Muscle of leg (tissue), 16 donors: ENCODE measurements at places on chromosomes 6 and 20. TPM values are rescaled to one million over a fixed set of nuclear protein-coding genes. Genes with fewer than 3 reads are reported as not detected.

Gene C20orf96
- 2.9 TPM for total RNA-seq

Gene SLC4A11
- total RNA-seq: 0.35 TPM

Gene SYCP2L
- total RNA-seq: 2.6 TPM

GRCh38 chr6:158630938-158631616, 13.5 kb downstream of the DYNLT1 start:
- no peak for DNase-seq

- no peak for DNase-seq
Measured at GRCh38 chr6:34462551-34462971, 3.3 kb upstream of the PACSIN1 start.

DNA sequence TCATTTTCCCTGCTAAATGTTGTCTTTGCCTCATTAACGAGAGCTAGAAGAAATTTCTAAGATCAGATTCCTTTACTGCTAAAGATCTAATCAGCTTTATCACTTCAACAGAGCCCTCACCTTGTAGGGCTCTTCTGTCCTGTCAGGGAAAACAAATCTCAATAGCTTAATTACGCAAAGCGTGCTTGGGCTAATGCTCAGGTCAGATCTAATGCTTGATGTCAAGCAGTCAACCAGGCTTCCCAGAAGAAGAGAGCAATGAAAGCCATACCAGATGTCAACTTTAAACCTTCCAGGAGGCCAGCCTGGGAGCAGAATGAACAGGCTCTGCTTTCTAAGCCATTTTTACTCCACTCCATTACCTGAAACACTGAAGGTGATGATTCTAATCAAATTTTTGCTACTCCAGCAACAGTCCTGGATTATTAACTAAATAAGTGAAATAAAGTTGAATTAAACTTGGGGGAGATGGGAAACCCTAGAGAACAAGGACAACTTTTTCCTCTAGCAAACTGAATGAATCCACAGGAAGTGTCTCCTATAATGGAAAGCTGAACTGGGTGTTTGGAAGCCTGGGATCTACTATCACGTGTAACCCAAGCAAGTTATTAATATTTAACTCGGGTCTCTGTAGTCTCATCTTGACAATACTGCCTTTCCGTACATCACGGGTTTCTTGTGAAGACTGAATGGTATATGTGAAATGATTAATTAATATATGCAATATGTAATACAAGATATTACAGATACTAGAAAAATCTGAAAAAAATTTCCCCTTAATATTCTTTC, 273.7 kb downstream of the PTPRK start:
- no peak for DNase-seq

- no peak for DNase-seq
Measured at GRCh38 chr6:121856296-121856695, 420.9 kb downstream of the GJA1 start.

DNA sequence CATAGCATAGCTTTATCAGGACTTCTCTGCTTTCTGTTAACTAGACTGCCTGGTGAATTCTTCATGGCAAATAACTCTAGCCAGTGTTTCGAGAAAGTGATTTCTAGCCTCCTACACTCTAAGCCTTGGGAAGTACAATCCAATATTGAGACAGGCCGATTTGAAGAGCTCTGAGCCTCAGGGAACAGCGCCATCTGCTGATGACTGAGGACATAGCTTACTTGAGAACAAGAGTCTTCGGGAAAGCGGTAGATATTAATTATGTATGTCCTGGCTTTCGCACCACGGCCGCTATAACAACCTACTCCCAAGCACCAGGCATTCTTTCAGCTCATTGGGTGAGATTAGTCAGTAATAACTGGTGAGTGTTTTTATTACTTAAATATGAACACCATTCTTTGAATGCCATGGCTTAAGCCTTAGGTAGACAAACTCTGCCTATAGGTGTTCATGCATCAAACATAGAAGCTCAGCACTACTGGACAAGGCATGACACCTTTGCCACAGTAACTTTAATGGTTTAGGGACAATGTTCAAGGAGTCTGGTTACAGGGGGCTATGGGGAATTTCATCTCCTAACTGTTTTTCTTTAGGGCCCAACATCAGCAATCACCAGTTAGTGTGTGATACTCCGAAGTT, 518.6 kb downstream of the BMP2 start:
- DNase-seq: peak; percentile 92

- DNase-seq: no peak
Measured at GRCh38 chr6:157014871-157015270, 237.7 kb downstream of the ARID1B start.

DNA sequence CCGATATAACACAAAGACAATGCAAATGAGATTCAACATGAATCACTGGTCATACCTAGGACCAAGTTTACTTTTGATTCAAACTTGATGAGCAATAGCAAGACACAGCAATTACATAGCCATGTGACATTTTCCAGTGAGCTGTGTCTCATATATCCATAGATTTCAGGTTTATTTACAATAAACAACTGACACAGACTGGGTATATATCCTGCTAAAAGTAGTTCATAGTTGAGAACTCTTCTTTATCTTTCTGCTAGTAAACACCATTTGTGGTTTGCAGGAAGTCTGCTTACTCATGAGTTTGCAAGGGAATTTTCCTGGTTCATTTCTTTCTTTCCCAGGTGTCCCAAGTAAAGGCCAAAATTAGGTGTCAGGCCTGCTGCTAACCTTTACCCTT, 343.4 kb downstream of the KIF16B start:
- no peak for DNase-seq

DNA sequence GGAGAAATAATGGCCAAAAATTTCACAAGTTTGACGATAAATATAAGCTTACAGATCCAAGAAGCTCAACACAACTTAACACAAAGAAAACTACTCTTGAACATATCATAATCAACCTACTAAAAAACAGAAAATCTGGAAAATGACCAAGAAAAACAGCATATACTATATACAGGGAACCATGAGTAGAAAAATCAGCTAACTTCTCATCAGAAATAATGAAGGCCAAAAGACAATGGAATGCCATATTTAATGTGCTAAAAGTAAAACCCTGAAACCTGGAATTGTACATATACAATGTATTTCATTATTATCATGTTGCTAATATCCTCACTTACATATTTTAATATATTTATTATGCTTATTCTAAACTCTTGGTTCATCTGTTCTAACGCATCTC, 25.3 kb downstream of the MAPK13 start:
- no peak for DNase-seq

- DNase-seq: no peak
Measured at GRCh38 chr20:41225091-41225490, 87.7 kb downstream of the PLCG1 start.
